ENCODE measurements at places on chromosomes 11 and 22. TPM values are rescaled to one million over a fixed set of nuclear protein-coding genes. Genes with fewer than 3 reads are reported as not detected.

GRCh38 chr11:79050786-79051185, 390.0 kb downstream of the TENM4 start:
- DNase-seq = no peak

GALNT18 gene
- not detected for total RNA-seq

DNA sequence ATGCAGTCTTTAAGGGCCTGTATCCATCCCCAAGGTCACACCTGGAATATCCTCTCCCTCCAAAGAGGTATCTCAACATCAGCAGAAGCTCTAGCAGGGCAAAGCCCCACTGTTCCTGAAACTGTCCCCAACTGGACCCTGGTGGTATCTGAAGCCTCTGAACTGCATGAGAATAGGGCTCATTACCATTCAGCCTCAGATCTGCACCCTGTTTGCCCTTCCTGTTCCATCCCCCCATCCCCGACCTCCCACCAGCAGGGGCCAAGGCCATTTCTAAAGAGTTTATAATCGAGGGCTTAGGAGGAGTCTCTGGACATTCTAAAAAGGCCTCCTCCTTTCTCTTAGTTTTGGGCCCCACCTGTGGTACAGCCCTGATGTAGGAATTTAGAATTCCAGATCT, 74.0 kb upstream of the THY1 start:
- DNase-seq = no peak

- no peak for DNase-seq
Measured at GRCh38 chr11:112666253-112666652, 295.0 kb upstream of the NCAM1 start.

DNA sequence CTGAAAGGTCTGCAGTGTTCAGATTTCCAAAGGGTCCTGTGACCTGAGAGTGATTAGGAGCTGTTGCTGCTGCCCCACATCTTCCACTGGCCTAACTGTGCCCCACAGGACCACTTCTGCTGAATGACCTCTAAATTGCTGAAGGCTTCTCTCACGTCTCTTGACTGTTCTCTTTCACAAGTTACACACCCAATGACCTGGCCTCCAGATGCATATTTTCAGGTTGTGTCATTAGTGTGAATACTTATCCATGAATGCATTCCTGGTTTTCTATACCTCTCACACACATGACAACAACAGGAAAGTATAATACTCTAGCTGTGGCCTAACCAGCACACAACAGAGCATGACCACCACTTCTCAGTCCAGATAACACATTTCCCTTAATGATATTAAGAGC, 15.4 kb downstream of the PRR14L start:
- DNase-seq = no peak

TMEM86A gene
- 1.4 TPM for total RNA-seq

GRCh38 chr11:65125197-65126056, 3.3 kb downstream of the MRPL49 start:
- no peak for DNase-seq

CHADL gene
- total RNA-seq = 0.63 TPM

LRRC56 gene
- total RNA-seq = 5.0 TPM

NXPE4 gene
- not detected for total RNA-seq

DNA sequence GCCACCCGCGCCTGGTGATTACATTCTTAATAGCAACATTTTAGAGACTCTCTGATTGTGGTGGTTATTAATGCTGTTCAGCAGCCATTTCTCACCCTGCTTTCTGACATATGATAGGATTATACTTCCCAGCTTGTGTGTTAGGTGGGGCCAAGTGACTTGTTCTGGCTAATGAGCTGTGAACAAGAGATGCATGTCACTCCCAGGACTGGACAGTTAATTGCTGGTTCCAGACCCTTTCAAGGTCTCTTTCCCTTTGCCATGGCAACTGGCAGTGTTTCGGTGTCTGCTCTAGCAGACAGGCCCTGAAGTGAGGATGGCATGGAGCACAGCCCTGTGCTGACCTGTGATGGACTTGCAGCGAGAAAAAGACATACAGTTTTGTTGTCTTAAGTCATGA, 8.9 kb upstream of the PTPRJ start:
- DNase-seq = no peak

DNA sequence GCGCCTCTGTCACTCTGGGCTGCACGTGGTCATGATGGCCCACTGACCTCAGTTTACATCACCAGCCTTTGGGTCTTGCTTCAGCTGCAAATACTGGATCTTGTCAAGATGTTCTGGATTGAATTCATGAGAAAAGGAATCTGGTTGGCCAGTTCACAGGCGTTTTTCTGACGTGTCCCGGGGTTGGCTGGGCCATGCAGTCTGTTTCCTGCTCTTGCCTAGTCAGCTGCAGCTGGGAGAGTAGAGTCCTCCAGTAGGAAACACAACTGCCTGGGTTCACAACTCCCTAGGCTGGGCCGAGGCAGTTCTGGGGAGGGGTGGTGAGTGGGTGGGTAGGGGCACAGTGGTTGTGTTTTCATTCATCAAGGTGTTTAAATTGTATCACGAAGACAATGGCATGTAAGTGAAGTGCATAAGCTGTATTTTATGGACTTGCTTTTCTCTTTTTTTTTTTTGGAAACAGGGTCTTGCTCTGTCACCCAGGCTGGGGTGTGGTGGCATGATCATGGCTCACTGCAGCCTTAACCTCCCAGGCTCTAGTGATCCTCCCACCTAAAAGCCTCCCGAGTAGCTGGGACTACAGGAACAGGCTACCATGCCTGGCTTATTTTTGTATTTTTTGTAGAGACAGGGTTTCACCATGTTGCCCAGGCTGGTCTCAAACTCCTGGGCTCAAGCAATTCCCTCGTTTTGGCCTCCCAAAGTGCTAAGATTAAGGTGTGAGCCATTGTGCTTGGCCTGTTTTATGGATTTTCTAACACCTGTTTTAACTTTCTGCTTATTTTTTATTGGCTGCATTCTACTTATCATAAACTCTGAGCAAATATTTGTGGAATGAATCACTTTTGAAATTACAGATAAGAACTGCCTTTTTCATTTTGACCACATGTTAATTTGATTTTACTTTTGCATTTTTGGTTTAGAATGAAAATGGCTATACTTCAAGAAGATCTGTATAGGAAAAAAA, 54.0 kb upstream of the PITPNB start:
- DNase-seq = no peak

DNA sequence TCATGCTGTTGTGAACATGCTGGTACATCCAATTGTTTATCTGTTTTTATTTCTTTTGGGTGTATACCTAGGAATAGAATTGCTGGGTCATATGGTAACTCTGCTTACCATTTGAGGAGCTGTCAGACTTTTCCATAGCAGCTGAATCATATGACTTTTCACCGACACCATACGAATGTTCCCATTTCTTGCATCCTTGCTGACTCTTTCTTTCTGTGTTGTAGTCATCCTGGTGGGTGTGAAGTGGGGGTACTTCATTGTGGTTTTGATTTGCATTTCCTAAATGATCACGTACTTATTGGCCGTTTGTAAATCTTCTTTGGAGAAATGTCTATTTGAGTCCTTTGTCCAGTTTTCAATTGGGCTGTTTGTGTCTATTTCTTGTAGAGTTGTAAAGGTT, 26.5 kb downstream of the ATXN10 start:
- DNase-seq = no peak

DNA sequence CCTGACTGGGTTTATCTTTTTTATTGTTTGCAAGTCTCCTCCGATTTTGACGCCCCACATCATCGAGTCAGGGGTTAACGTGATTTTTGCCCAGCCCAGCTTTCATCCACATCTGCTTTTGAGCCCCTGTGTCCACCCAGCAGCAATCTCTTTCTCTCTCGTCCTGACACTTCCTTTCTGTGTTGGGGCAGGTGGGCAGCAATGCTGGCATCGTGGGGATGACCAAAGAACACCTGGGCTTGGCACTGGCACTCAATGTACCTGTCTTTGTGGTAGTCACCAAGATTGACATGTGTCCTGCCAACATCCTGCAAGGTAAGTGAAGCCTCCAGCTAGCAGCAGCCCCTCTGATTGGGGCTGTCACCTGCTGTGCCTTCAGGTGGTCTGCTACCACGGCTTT, 15.8 kb downstream of the GTPBP1 start:
- no peak for DNase-seq

HMBS gene
- 54.9 TPM for total RNA-seq

ABTB2 gene
- 12.7 TPM for total RNA-seq

CHID1 gene
- 66.1 TPM for total RNA-seq

- no peak for DNase-seq
Measured at GRCh38 chr22:27879923-27880322, 39.1 kb downstream of the PITPNB start.

DNA sequence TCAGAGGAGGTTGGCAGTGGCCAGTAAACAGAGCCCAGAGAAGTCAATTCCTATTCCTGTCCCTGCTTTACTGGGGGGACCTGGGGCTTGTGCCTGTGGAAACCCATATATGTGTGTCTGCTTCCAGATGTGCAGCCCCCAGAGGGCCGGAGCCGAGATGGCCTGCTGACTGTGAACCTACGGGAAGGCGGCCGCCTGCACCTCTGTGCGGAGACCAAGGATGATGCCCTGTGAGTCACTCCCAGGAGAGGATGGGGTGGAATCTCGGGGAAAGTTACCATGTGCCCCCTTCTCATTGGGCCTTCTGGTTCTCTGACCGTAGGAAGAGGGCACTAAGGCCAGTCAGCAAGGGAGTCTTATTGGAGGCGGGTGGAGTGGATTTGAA, 5.3 kb downstream of the PLEKHB1 start:
- no peak for DNase-seq

GRCh38 chr11:43913829-43914380, 28.5 kb upstream of the C11orf96 start:
- no peak for DNase-seq

DNA sequence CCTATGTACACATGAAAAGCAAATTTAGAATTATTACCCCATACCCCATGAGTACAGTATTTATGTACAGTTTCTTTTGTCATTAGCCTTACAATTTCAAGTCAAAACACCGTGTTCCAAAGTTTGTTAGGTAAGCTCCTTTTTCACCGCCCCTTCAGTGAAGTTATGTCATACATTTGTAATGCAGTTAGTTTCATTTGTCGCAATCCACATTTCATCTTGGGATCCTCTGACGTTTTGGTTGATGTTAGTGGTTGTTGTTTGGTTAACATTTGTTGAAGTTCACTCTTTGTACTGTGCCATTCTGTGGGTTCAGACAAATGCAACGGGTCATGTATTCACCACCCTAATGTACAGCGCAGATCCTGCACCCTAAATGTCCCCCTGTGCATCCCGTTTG, 45.2 kb downstream of the ARHGEF12 start:
- no peak for DNase-seq

CRYBB2 gene
- 1.0 TPM for total RNA-seq

GRCh38 chr11:115446214-115446613, 58.0 kb downstream of the CADM1 start:
- no peak for DNase-seq

DNA sequence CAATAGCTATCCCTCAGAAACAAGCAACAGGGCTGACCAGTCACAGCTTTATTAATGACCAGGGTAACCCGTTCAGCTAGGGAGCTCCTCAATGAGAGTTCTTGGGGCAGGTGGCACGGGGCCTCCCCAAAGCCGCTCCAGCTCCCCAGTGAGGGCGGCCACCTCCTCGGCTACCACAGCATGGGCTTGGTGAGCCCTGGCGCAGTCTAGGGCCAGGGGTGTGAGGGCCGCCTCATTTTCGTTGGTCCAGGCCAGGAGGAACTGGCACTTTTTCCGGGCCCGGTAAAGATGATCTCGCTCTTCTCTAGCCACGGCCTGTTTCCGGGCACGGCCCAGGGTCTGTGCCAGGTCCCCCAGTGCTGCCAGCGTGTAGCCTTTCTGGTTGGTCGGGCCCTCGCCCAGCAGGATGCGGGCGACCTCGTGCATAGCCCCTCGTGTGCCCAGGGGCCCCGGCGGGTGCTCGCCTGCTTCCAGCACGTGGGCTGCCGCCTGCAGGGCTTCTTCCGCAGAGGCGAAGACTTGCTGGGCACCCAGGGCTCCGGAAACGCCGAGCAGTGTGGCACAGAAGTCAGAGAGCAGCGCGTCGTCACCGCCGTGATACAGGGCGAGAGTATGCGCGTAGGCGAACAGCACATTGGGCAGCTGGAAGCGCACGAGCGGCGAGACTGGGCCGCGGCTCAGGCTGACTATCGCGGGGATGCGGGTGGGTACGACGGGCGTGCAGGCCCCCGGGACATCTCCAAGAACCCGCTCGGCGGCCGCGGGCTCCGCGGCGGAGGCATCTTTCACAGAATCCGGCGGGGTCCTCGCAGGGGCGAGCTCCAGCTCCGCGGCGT, 913 bp downstream of the ZNHIT2 start:
- DNase-seq = peak; percentile 51

PYGM gene
- total RNA-seq = 1.6 TPM

GRCh38 chr11:7604331-7604955, 68.9 kb downstream of the CYB5R2 start:
- DNase-seq = peak; percentile 95

OR52I2 gene
- total RNA-seq = not detected

TBX10 gene
- not detected for total RNA-seq

- no peak for DNase-seq
Measured at GRCh38 chr11:62534779-62535545, 11.6 kb downstream of the AHNAK start.

GRCh38 chr22:42646569-42647525, 2.3 kb downstream of the CYB5R3 start:
- no peak for DNase-seq

- no peak for DNase-seq
Measured at GRCh38 chr11:77055101-77055561, 11.6 kb upstream of the CAPN5 start.

- DNase-seq = no peak
Measured at GRCh38 chr11:126224647-126225294, 13.2 kb downstream of the FAM118B start.

GRCh38 chr11:77400775-77401449, 73.0 kb downstream of the PAK1 start:
- DNase-seq = no peak

SMTNL1 gene
- total RNA-seq = not detected

DNA sequence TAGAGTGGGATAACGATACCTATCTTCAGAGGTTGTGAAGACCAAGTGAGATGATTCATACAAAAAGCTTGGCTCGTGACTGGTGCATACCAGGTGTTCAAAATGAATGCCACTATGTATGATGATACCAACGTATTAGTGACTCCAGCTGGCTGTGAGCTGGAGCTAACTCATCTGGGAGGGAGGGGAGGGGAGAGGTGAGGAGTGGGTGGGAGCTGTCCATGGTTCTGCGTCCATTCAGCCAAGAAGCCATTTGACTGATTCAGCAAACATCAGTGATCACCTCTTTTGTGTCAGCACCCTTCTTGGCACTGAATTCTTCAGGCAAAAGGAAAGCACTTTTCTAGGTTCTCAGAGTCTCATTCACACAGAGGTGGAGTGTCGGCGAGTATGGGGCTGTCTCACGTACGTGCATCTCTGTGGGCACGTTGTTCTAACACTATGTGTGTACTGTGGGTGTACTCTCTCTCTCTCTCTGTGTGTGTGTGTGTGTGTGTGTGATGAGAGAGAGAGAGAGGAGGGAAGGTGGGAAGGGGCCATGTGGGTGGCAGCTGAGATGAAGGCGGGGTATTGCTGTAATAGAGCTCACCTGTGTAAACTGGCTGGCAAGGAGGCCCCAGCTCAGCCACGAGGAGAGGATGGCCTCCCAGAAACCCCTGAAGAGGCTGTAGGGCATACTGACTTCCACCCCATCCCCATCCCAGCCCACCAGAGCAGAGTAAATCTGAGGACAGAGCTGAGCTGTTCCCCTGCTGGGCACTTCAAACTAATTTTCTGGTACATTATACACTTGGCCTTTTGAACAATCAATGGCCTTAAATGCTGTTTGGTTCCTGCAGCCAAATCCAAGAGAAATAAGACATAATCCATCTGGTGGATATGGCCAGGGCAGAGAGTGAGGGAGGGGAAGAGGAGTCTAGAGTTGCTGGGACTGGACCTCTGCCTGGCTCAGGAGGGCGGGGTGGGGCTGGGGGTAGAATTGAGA, 96.1 kb upstream of the THY1 start:
- DNase-seq = peak; percentile 42

PGA5 gene
- not detected for total RNA-seq

All from PC-9 (cell line).